ENCODE measurements at places on chromosomes 2 and 18.

DNA sequence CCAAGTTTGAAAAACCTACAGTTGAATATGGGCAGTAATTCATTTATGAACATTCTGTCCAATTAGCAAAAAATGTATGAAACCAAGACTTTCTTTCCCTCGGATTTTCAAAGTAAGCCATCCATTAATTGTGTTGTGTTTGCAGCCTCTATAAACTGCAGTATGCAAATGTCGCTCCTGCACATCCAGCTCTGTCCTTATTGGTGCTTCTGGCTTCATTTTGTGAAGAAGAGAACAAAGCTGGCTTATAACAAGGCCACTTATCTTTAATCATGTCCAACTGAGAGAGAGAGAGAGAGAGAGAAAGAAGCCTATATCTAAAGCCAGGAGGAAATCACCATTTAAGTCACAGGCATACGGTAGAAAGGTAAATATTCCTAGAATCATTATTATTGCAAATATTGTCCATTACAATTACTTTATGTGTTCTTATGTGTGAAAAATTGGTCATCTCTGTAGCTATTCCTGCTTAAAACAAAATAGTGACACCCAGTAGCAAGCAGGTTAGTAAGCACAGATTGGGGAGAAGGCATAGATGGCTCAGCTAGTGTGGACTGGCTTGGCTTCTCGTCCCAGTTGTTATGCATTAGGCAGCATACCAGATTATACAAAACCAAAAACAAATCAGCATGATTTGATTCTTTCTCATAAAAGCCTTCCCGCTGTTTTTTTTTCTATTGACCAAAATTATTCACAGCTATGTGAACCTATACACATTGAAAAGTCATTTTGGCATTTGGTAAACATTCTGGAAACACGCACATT lies 726.4 kb upstream of the SOX11 start:
- DNase-seq = no peak

DNA sequence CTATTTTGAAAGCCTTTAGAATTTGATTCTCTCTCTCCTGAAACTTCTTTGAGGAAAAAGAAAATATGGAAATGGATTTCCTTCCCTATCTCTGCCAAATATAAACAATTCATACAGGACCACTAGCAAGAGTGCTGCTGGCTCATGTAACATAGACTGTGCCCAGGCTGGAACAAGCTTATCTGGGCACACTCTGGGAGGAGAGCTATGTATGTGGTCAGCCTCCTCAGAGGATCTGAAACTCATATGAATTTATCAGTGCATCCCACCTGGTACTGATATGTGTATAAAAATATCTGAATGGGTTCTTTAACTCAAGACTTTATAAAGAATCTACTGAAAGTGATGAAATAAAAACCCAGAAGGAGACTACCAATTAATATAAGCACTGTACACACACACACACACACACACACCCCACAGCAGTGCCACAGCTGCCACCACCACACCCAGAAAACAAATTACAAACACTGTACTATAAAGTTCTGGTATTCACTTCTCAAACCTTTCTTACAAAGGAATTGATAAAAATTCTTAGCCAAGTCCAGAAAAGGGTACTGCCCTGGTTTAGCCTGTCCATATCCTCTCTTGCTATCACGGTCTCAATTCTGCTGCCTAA lies 115.6 kb downstream of the IRS1 start:
- DNase-seq = no peak

DNA sequence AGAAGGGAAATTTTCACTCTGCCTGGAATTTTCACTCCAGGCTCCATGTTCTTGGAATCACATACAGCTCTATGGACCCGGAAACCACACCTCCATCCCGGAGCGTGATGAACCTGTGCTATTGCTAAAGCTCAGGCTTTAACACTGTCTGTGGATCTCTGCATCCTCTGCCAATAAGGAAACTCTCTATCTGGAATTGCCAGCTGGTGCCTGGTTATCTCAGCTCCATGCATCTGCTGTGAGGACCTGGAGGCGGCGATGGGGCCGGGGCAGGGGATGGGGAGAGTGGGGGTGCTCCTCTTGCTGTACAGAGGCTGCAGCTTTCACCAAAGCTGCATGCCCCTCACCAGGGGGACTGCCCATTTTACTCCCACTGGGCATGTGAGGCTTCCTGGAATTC lies 754.0 kb upstream of the SOX11 start:
- DNase-seq = no peak

- no peak for DNase-seq
Measured at GRCh38 chr2:21379140-21379539, 255.4 kb downstream of the TDRD15 start.
